T-helper 2 cell (primary cell): ENCODE measurements at places on chromosomes 2 and 18.

DNA sequence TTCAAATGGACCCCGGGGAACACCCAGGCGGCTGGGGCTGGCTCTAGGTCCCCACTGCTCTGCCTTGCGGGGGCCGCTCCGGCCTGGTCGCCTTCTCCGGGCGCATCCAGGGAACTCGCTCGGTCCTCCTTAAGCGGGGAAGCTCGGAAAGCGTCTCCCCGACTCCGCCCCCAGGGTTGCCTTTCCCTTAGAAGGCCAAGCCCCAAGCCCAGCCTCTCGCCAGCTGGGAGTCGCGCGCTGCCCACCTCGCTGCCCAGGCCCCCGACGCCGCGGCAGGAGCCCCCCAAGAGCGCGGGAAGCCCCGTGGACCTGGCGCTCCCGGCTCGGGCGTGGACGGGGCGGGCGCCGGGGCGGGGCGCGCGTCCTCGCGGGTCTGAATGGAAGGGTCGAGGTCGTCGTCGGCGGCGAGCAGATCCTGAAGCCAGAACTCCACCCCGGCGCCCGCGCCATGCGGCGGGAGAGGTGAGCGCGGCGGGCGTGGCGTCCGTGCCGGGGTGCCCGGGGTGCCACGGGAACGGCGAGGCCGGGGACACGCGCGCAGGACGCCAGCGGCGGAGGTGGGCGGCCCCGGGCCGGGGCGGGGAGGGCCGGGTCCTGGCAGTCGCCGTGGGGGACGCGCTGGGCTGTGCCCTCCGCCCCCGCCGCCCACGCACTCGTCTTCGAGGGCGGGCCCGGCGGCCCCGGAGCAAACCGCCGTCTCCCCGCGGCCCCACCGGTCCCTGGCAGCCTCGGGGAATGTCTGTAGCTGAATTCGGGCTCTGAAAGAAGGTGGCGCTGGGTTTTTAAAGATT, at the start of gene BOK:
Gene BOK (plus strand): TSS at position 214 of the 791 bp plus-strand sequence. CDS start 739 bp downstream, outside the sequence.
- no peak for DNase-seq

- no peak for DNase-seq
Measured at GRCh38 chr2:27082773-27083409, 3.7 kb upstream of the KHK start.

DNA sequence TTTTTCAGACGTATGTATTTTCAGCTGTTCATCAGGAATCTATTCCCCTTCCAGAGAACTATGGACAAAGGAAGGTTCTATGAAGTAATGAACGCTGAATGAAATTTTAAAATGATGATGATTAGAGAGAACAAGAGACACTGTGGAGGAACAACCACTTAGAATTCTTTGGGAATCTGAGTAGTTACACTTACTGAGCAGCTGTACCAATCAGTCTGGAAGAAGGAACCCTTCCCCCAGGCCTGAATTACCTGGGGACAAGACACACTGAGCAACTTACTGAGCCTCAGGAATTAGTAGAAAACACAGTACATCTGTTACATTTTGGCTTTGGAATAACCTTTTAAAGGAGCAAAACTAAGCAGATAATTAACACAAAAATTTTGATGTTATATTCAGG, 1.9 kb downstream of the MSTN start:
- no peak for DNase-seq

- DNase-seq, result no peak
Measured at GRCh38 chr18:48753691-48754090, 197.1 kb downstream of the SMAD7 start.

- no peak for DNase-seq
Measured at GRCh38 chr2:174224125-174224524, 24.2 kb downstream of the OLA1 start.

GRCh38 chr2:120251078-120251477, 1.6 kb upstream of the RALB start:
- no peak for DNase-seq

- no peak for DNase-seq
Measured at GRCh38 chr2:16649353-16650286, 16.0 kb downstream of the CYRIA start.

GRCh38 chr2:233053928-233054784, 6.0 kb upstream of the INPP5D start:
- DNase-seq, result peak; percentile 61

- no peak for DNase-seq
Measured at GRCh38 chr2:186379052-186379451, 107.0 kb upstream of the ZC3H15 start.

DNA sequence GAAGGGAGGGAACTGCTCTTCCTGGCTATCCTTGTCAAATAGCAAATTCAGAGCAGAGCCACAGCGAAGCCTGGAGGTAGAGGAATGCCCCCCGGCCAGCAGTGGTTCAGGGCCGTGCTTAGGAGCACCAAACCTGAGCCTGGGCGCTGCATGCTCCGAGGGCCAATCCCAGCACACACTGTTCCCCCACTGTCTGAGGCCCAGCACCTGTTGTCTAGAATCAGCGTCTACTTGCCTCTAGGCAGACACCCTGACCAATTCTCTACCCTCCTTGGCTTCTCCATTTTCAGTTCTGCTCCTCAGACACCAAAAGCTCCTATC, 177.6 kb upstream of the PKDCC start:
- no peak for DNase-seq

DNA sequence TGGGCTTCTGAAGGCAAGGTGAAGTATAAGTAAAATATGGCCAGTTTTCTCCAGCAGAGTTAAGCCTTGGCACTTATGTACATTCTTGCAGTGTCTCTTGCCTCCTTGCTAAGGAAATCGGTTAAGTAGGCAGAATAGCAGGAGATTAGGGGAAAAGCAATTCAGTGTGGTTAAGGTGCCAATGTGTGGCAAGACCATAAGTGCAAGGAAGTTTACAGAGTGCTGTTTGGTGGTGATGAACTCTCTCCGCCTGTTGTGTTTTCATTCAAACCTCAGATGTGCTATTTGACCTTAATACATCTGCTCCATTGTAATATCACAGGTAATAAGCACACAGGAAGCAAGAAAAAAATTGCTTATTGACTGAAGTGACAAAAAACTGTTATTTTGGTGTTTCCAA, 156.1 kb downstream of the MGAT5 start:
- DNase-seq, result no peak

DNA sequence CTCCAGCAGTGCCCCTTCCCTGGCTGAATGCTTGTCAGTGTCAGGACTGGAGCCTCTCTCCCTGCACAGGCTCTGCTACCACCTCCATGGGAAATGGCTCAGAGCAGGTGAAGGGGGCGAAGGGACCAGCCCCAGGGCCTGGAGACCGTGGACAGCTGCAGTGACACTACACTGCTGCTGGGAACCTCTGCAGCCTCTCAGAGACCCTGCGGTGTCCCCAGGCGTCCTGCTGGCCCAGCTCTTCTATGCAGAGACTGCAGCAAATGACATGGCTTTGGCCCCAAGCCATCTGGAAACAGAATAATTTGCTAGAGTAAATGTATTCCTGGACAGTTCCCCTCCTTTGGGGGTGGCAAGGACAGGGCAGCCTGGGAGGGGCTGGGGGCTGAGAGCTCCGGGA, 53.2 kb downstream of the CIB4 start:
- DNase-seq, result no peak

GRCh38 chr2:145034511-145034910, 514.6 kb upstream of the ZEB2 start:
- no peak for DNase-seq

DNA sequence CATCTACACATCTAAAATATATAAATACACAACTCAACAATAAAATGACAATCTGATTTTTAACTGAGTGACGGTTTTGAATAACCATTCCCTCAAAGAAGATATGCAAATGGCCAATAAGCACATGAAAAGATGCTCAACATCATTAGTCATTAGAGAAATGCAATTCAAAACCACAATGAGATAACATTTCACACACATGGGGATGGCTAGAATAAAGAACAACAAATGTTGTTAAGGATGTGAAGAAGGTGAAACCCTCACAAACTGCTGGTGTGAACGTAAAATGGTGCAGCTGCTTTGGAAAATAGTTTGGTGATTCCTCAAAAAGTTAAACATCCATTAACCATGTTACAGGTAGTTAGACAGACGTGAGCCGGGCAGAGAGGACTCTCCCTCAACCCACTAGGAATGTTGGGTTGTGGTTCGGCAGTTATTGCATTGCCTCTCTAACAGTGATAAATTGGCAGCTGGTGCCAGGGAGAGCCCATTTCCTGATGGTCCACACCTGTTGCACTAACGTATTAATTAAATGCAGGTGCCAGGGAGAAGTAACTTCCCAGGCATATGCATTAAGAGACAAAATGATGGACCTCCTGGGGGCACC, 22.3 kb upstream of the DUSP2 start:
- DNase-seq, result no peak

DNA sequence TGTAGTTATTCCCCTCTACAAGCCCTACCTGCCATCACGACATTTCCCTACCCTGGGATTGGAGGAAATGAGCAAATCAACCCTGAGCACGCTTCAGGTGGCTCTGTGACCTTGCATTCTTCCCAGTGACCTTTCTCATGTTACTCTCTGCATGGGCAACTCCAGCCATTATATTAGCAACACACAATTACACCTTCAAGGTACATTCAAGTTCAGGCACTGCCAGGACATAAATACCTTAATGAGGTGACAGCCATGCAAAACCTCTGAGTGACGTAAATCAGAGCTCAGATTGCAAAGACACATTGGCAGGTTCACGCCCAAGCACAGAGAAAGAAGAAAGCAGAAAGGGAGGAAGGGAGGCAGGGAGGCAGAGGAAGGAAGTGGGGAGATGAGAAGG, 68.7 kb upstream of the ALK start:
- no peak for DNase-seq

GRCh38 chr2:160210599-160211138, 10.6 kb upstream of the ITGB6 start:
- DNase-seq, result peak; percentile 26

GRCh38 chr2:168348076-168348475, 100.7 kb upstream of the STK39 start:
- no peak for DNase-seq

- no peak for DNase-seq
Measured at GRCh38 chr2:238613610-238614009, 186.9 kb downstream of the ASB1 start.

DNA sequence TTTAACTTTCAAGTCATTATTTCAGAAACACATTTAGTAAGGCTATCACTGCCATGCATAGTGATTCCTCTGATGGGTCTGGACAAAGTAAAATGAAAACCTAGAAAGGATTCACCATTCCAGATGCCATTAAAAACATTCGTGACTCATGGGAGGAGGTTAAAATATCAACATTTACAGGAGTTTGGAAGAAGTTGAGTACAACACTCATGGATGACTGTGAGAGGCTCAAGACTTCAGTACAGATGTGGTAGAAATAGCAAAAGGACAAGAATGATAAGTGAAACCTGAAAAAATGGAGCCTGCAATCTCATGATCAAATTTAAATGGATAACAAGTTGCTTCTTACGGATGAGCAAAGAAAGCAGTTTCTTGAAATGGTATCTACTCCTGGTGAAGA, 5.8 kb upstream of the TWSG1 start:
- no peak for DNase-seq

DNA sequence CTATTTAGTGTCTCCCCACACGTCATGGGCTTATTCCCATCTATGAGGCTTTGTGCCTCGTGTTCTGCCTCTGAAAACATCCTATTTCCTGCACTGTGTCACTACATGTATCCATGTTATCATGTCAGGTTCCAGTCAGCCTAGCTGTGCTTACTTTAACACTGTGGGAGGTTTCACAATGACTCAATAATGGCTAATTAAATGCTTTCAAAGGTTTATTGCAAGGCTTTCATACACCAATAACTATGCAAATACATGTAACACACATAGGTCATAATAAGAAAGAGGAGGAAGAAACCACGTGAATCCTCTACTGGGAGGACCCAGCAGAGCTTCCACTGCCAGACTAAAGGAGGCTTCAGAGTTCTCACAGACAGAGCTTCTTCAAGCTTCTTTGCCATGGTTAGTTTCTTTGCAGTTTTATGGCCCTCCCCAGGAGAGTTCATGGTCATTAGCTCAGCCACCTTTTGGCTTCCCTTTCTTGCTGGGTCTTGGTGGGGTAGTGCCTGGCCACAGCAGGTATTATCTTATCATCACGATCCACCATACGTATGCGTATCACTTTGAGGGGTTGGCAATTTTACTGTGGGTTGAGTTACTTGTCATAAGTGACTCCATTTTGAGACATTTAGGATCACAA, 5.1 kb upstream of the COLEC12 start:
- no peak for DNase-seq

DNA sequence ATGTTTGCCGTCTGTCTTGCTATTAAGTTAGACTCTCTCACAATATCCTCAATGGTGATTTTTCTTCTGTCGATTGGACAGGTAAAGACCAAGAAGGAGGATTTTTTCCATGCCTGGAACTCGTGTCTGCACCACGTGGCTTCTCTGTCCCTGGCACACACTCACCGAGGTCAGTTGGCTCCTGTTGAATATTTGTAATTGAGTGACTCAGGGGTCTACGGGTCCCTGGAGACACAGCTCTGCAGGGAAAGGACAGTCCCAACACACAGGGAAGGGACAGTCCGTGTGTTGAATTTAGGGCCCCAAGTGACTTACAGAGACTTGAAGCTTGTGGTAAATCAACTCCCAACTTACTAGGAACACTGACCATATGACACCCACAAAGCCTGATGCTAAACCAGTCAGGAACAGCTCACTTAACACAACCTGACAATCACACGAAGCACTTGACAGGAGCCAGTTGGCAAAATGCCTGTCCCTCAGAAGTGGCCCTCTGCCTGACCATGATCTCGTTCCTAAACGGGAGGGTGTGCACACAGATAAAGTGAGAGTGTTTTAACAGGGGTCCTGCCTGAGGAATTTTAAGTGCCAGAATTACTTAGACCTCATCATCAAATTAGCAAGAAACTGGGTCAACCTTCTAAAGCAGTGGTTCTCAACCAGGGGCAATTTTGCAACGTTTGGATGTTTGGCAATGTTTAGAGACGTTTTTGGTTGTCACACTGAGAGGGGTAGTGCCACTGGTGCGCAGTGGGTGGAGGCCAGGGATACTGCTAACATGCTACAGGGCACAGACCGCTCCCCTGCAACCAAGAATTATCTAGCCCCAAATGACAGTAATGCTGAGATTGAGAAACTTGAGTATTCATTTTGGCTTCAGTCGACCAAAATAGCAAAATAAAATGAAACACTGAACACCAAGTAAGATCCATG, 88.9 kb upstream of the BCL2L11 start:
- no peak for DNase-seq

DNA sequence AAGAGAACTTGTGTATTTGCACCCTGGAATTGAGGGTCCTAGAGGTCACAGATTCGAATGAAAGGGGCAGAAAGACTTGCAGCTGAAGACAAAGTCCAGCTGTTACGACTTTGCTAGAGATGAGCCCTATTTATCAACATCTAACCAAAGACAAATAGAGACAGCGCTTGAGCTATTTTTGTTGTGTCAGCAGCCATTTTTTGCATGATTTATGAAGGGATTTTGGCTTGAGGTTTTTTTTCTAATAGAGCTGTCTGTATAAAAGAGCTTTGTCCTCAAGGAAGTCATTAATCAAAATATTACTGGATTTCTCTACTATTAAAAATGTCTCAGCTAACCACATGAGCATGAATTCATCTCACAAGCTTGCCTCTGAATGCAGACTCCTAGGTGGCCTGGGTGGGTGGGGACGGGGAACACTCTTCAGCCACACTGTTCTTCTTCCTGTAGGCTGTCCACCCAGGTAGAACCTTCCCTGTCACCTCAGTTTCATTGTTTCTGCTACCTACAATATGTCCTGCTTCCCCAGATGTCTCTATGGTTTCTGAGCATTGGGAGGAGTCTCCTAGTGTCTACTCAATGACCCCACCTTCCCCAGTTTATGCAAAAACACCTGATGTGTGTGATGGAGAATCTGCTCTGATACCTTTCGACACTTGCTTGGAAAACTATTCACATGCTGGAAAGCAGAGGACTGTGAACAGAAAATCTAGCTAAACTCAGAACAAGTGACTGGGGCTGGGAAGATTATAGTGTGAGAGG, 7.2 kb upstream of the CD226 start:
- DNase-seq, result peak; percentile 59

- no peak for DNase-seq
Measured at GRCh38 chr18:56973487-56973886, 173.4 kb upstream of the BOD1L2 start.
